ENCODE measurements at places on chromosomes 7 and 10.

DNA sequence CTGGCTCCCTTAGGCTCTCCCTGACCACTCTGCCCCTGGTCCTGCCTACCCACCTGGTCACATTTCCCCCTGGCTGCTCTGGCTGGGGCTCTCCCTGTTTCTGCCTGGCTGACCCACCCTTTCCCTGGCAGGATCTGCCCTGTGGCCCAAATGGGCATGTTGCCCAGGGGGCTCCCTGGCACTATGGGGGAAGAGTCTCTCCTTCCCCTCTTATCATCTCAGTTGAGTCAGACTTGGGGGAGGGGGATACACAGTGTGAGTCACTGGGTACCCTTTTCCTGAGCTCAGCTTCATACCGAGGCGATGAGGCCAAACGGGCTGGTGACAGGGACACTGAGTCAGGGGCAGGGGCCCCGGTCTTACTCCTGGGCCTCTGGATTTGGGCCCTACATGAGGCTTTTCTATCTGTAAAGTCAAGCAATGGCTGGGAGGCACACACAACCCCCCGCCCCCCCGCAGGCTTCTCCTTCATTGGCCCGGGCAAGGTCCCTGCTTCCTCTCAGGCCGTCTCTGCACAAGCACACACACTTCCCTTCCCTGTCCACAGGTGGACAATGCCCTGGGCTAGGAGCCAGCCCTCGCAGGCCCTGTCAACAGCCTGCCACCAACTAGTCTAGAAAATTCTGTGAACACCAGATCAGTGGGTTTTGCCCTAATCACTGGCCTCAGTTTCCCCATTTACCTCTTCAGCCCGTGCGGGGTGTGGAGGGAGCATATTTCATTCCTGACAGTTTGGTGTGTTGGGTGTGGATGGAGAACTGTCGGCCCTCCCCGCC, 627 bp upstream of the FLNC start:
- DNase-seq, result no peak

DNA sequence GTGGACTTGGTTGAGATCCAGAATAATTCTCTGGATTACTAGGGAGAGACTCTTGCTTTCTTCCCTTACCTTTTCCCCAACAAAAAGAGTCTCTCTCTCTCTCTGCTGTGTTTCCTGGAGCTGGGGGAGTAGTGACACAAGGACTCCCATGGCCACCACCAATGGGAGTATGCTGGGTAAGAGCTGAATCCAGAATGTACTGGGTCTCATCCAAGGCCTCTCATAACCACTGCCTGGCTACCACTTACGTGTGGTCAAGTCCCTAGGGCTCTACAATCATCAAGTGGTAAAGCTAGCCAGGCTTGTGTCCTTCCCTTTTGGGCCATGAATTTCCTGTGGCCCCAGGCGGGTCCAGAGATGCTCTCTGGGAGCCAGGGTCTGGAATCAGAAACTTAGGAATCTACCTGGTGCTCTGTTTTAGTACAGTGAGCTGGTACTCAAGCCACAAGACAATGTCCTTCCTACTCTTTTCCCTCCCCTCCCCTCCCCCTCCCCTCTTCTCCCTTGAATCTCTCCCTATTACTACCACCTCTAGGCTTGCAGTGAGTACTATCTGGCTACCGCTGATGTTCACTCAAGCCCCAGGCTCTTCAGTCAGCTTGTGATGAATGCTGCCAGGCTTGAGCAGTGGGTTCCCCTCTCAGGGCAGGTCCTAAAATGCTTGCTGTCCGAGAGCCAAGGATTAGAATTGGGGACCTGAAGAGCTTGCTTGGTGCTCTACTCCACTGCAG, 196.6 kb downstream of the BBS9 start:
- DNase-seq, result no peak

DNA sequence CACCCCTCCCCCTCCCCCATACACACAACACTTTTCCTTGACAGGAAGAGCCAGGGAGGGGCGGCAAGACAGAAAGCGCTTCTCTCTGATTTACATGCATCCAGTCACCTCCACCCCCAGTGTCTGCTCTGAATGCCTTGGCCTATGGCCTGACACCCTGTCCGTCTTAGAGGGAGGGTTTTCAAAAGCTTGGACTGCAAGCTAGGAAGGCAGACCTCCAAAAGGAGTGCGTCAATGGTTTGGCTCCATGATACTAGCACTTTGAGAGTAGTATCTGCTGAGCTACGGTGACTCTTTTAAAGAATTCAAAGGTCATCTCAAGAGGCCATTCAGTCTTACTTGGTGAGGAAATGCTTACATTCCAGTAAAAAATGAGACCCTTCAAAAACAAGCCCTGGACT, 20.3 kb upstream of the PAX2 start:
- DNase-seq, result no peak

GRCh38 chr7:144378651-144379050, 23.4 kb downstream of the ARHGEF5 start:
- no peak for DNase-seq

- no peak for DNase-seq
Measured at GRCh38 chr7:43491984-43492383, 90.9 kb upstream of the STK17A start.
